Airway epithelial cell (primary cell): ENCODE measurements at places on chromosomes 2 and 18. TPM values are rescaled to one million over a fixed set of nuclear protein-coding genes. Genes with fewer than 3 reads are reported as not detected.

FOSL2 gene
- 74.8 and 90.4 TPM in 2 replicates for total RNA-seq

MATN3 gene
- total RNA-seq, result 0.70 and 1.2 TPM in 2 replicates

SCN2A gene
- 0.07 TPM in 1 of 2 replicates, not detected in the other for total RNA-seq

HSPD1 gene
- 316 TPM in 2 replicates for total RNA-seq

IL37 gene
- total RNA-seq, result not detected in 2 replicates

MITD1 gene
- total RNA-seq, result 27.4 and 28.1 TPM in 2 replicates

IER3IP1 gene
- 13.1 and 16.4 TPM in 2 replicates for total RNA-seq

YIPF4 gene
- 9.1 and 12.9 TPM in 2 replicates for total RNA-seq

SCYGR4 gene
- total RNA-seq, result not detected in 2 replicates

FAM110C gene
- total RNA-seq, result 12.9 and 14.2 TPM in 2 replicates

SGPP2 gene
- 15.7 and 16.4 TPM in 2 replicates for total RNA-seq

GNLY gene
- total RNA-seq, result not detected in 2 replicates

MEP1B gene
- total RNA-seq, result not detected in 2 replicates

LMAN2L gene
- 12.8 and 13.1 TPM in 2 replicates for total RNA-seq

COL5A2 gene
- 33.1 and 34.4 TPM in 2 replicates for total RNA-seq

EVX2 gene
- not detected in 2 replicates for total RNA-seq

CPO gene
- not detected in 2 replicates for total RNA-seq

SMAD7 gene
- total RNA-seq, result 14.1 and 17.4 TPM in 2 replicates

ICA1L gene
- 1.1 and 1.8 TPM in 2 replicates for total RNA-seq

ASB3 gene
- 10.6 and 12.5 TPM in 2 replicates for total RNA-seq

INPP5D gene
- 24.9 and 33.6 TPM in 2 replicates for total RNA-seq
